ENCODE measurements at places on chromosomes 7 and 10.

DNA sequence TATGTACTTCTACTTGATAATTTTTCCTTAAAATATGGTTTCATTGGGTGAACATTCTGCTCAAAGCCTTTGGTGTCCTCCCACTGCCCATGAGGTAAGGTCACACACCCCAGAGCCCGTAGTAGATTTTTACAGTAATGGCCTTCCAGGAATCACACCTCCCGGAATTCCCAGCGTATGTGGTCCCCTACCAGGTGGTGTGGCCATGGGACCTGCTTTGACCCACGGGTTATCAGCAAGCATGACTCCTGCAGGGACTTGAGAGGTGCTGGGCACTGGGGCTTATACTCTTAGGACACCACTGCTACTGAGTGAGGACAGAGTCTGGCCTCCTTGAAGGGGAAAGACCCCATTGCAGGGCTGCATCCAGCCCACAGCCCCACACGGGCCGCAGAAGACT is 42.2 kb downstream of the BAIAP2L1 start:
- DNase-seq: no peak

DNA sequence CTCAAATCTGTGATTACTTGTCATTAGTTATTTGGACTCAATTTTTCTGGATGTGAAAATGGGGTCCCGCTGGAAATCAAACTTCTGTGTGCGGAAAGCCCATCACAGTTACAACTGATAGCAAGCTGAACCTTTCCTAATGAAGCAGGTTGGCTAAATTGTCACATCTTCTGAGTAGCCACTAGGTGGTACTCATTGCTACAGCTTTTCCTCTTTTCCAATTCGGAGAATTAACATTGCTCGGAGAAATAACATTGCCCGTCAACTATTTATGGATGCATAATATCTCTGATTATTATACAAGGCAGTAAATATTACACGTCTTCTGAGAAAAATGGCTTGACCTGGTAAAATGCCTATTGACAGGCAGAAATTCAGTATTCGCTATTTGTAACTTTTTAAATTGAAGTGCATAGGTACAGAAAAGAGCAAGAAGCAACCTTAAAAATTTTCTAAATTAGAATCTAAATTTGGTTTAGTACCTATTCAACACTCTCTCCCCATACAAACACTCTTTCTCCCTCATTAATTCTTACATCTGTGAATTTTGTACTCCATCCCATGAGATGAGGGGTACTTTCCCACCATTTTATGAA is 17.3 kb upstream of the BLOC1S2 start:
- DNase-seq: no peak

DNA sequence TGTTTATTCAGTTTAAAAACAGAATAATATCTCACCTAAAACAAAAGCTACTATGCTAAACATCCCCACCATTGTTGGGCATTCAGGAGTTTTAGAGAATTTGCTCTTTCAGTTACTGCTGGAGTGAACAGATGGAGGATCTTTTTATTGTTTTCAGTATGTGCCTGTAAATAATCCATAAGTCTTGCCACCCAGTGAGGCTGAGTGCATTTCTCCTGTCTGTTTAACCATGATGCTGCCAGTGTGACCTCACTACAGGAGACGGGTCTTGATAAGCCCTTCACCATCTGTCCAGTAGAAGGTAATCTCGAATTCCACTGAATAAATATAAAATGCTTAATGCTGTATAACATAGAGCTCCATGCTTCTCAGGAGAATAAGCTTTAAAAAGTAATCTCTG is 430.9 kb downstream of the POM121L12 start:
- DNase-seq: no peak

- DNase-seq: no peak
These were observed 85.6 kb upstream of the IMMP2L start for GRCh38 chr7:111647881-111648280.

GRCh38 chr7:1312136-1313070 is 79.7 kb downstream of the UNCX start:
- DNase-seq: no peak

GRCh38 chr7:80151274-80151665 is 16.6 kb downstream of the GNAI1 start:
- no peak for DNase-seq

- peak; percentile 46 for DNase-seq
These were observed at the start of gene DENND2A for GRCh38 chr7:140640727-140641523. TSS of gene DENND2A (minus strand) at chr7:140640813. CDS start at chr7:140602397, 38,416 bp downstream.

DNA sequence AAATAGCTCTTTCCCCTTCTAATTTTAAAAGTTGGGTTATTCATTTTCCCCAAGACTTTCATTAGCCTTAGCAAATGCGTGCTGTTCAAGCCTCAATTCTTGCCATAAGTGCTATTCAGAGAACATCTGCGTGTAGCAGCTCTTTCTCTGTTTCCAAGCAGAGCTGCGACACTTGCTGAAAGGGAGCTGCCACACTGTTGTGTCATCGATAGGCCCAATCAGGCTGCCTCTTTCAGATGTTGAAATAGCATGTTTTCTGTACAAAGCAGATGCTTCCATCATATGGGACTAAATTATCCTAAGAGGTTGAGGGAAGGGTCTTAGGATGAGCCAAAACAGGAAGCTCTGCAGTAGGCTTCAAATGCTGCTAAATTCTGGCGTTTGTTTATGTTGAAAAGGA is 220.9 kb upstream of the CDC14C start:
- DNase-seq: no peak

DNA sequence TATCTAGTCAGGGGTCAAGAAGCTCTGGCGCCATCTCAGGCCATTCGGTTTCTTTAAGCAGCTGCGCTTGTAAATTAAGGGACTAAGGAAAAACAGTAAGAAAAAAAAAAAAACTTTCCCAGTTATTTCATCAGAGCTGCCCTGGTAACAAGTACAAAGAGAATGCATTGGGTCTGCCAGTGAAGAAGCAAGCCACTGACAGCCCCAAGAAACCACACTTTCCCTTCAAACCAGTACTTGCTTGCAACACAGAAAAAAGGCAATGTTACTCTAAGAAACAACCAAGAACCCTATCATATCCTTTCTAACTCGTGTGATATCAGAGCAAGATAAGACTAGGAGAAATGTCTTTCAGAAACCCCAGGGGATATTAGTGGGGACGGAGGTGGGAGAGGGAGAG is 40.6 kb upstream of the AOAH start:
- DNase-seq: no peak

GRCh38 chr10:43263551-43264343 is 3.1 kb downstream of the RASGEF1A start:
- no peak for DNase-seq

DNA sequence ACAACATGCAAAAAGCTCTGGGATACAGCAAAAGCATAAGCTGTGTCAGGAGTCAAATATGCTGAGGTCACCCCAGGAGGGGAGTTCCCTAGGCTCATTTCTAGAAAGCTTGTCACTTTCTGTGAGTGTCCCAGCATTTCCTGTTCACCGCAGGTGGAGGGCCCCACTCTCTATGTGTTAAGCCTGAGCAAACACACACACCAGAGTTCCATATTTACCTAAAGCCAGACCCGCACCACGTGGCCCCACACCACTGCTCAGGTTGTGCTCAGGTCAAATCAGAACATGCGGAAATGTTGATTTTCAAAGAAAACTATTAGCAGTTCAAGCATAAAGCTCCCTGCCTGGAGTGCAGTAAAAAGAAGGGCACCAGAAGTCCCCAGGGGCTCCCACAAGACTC is 259.6 kb upstream of the PPP2R2D start:
- no peak for DNase-seq

DNA sequence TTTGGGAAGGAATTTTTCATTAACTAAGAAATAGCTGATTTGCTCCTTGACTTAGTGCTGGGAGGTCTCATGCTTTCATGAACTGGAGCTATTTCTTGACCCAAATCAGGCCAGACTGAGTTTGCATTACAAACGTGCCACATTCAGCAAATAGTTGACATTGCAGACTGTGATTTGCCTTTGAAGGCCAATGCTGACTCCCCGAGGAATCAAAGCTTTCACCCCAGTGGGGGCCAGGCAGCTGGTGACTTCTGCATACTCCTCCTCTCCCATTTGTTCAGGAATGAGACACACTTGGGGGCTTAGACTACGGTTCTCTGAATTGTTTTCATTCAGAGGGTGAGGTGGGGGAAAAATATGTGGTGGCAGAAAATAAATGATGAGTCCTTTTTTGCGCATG is 111.0 kb upstream of the JAZF1 start:
- DNase-seq: no peak

DNA sequence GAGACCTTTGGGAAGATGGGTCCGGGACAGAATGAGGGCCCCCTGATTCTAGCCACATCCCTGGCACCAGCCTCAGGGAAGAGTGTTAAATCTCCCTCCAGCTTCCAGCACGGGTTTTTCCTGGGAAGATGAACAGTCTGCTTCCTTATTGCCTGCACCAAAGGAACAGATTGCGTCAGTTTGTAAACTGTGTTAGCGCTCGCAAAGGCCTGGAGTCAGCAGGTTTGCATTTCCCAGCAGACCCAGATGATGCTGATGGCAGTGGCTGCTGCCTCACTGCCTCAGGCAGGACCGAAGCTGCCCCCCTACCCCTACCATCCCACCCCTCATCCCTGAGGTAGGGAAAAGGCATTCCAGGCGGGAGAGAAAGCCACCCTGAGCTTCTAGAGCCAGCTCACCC is 34.6 kb upstream of the LRRC4 start:
- no peak for DNase-seq

GRCh38 chr10:43846187-43846680 is 197.6 kb upstream of the ZNF32 start:
- DNase-seq: no peak

- no peak for DNase-seq
These were observed 2.9 kb upstream of the MIOS start for GRCh38 chr7:7563813-7564212.

DNA sequence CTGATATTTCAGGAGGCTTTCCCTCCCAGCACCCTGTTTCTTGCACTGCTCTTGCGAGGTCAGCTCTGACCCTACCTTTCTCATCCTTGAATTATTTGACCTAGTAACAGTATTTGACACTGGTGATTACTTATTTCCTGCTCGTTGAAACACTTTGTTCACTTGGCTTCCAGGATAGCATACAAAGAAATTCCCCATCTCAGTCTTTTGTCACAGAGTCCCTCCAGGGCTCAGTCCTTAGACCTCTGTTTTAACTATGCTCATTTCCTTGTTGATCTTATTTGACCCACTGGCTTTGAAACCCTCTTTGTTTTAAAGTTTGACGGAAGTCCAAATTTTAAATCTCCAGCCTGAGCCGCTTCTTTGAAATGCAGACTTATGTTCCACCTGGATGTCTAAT is 29.9 kb downstream of the BMPR1A start:
- no peak for DNase-seq

DNA sequence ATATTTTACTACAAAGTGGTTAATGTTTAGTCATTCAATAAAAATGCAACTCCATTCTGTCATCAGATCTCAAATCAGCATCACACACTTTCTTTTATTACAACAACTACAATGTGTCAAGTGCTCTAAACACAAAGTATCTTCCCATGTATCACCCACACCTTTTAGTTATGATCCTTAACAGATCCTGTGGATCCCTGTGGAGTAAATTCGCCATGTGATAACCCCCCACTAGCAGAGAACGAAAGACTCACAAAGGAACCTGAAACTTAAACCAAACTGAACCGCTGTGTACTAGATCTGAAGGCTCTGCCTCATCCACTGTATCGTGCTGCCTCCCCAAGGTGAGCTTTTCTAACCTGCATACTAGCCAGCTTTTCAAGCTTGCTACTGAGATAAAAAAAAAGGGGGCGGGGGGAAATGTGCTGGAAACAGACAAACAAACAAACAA is 1.7 kb downstream of the DPY19L1 start:
- no peak for DNase-seq

DNA sequence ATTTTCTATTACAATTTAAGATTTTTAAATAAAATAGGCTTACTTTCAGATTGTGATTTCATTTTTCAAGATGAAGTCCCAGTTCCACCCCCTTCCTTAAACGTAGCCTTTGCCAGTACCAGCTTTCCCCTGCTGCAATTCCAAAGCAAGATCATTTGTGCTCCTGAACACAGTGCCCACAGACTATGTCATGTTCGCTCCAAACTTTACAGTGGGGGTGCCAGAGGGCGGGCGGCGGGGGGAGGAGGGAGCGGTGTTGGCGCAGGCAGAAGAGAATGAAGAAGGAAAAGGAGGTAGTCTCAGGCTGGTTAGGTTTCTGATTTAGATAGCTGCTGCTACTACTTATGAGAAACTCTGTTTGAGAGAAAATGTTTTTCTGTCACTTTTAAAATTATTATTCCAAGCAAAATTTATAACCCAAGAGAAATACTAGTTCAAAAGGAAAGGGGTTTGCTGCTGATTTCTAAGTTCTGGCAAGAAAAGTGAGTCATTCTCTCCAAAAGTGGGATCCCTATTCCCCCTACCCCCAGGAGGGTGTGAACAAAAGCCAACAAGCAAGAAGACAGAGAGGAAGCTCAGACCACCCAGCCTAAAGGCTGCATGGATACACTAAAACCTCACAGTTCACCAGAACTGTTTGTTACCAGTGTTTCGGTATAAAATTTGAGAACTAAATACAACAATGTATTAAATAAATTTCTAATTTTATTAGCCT is 109.6 kb downstream of the SRPK2 start:
- DNase-seq: no peak

DNA sequence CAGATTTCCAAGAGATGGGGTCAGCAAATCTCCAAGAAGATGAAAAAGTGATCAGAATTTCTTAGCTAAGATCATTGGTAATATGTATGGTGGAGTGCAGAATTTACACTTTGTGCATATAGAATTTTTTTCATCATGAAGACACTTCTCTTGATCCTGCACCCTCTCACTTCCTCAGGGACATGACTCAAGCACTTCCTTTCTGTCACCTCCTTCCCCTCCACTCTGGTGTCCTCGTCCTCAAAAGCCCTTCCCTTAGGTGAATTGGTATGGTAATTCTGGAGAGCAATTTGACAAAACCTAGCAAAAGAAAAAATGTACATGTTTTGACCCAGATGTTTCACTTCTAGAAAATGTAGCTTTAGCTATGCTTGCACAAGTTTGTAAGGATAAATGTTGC is 18.1 kb downstream of the CALN1 start:
- no peak for DNase-seq

DNA sequence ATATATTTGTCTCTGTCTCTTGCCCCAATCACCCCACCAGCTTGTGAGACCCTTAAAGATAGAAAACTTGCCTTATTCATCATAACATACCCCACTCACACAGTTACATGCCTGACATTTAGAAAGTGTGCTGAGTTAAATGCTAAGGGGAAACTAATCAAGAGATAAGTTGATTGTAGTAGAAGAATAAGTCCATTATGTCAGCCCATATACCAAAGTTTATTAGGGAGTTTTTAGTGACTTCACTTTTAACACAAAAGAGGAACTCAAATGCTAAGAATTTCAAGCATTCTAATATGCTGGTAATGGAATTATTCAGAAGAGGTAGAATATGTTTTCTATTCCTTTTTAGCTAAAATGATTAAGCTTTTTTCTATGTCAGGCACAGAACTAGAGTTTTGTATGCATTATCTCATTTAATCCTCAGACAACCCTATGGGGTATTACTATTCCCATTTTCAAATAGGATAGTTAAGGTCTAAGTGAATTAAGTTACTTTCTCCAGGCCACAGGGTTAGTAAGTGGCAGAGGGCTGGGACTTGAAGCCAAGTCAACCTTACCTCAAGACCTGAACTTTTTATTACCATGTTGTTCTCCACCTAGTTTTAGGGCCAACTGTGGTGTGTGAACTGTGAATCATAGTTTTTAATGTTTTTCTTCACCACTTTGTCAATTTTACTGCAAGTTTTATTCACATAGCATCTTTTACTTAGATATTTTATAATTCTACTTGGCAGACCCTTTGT is 19.6 kb downstream of the ASAH2 start:
- DNase-seq: no peak
